ENCODE measurements at places on chromosomes 16 and 17.

- no peak for DNase-seq
Observed at GRCh38 chr17:19387921-19388521, 1.0 kb upstream of the MFAP4 start.

DNA sequence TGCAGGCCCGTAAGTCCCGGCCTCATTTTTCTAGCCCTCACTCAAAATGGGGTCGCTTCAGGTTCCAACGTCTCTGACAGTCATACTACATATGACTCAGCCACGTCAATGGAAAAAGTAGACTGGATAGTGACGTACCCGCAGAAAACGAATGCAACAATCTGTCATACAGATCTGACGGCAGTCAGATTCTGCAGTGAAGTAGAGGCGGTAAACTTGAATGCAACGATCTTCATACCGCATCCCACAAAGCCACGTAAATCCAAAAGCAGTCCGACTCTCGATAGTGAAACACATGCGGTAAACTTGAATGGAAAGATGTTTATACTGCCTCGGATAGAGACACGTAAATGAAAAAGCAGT lies 38.4 kb upstream of the ARL4D start:
- peak; percentile 94 for DNase-seq

DNA sequence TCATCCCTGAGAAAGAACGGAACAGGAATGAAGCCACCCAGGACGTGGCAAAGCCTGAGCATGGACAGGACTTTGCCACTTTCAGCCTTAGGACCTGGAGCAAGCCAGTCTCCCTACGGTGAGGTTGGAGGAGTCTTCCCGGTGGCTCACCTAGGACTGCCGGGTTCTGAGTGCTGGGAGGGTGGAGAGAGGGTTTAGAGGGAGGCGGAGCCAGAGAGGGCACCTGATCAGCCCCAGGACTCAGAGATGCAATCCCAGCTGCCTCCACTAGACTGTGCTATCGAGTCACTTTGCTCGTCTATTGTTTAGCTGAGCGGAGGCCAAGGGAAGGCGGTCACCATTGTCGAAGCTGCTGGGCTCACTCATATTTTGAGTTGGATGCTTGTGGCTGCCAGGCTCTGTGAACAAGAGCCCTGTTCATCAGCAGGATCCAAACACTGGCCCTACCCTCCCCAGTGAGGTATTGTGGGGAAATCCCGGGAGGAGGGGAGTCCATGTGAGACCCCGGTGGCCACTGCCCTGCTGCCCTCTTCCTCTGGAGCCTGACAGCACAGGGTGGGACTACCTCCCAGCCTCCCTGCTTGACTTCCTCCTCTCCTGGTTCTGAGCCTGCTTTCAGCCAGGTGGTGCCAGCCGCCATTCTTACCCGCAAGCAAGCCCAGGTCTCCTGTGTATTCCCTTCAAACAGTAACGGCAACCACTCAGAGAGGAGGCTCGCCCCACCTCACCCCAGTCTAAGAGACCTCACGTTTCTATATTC lies 7.0 kb downstream of the KRT14 start:
- peak; percentile 91 for DNase-seq

DNA sequence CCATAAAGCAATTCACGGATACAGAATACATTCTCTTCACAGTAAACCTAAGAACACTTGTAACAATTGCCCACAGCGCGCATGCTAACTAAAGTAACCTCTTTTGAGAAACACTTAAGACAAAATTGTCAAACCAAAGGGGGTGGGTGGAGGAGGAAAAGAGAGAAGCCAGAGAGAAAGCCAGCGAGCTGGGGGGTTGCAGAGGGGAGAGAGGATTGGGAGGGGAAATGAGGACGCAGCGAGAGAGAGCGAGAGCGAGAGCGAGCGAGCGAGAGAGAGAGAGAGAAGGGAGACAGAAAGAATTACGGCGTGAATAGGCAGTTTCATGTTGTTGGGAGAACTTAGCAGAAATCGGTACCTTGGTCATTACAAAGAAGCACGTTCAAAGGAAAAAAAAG lies 1.6 kb upstream of the HOXB7 start:
- DNase-seq, result no peak

DNA sequence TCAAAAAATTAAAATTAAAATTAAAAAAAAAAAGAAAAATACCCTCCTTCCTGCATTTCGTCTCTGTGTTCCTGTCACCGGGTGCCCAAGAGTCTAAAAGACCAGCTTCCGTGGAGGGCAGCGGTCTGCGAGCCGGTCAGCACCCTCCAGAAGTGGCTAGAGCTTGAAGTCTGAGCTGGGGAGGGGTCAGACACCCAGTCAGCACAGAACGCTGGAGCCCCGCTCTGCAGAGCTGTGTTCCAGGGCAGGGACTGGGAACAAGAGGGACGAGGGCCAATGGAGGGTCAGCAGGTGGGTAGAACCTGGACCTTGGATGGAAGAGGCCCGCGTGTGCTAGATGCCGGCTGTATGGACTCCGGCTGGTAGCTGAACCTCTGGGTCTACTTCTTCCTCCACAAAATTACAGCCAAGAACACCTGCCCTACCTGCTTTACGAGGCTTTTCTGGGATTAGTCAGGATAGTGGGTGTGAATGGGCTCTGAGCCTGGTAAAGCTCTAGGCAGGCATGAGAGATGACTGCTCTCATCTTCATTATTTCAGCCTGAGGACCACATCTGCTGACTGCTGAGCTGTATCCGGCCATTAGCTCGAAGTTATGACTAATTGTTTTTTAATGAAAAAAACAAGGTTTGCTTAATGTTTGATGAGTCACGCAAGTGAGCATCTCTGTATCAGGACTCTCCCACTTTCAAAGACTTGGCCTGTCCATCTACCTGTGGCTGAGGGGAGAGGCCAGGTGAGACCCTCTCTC lies 5.9 kb downstream of the TRPV1 start:
- DNase-seq, result no peak

DNA sequence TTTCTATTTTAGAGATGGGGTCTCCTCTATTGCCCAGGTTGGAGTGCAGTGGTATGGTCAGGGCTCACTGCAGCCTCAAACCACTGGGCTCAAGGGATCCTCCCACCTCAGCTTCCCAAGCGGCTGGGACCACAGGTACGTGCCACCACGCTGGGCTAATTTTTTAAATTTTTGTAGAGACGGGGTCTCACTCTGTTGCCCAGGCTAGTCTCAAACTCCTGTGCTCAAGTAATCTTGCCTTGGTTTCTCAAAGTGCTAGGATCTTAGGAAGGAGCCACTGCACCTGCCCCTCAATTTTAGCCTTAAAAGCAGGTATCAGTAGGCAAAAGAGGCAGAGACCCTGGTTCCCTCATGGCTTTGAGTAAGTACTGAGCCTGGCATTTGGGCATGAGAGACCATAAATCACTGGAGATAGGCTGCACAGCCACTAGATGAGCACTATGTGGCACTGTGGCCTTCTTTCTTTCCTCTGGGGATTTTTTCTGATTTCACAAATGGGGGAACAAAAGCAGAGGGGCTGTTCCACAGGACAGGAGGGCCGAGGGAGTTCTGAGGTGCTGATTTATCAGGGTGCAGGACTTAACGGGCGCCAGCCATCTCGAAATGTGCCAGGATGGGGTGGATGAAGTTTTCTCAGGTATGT lies 82.2 kb downstream of the PLXDC1 start:
- DNase-seq, result peak; percentile 32

- DNase-seq, result no peak
Observed at GRCh38 chr16:14455573-14455972, 174.5 kb downstream of the PARN start.

DNA sequence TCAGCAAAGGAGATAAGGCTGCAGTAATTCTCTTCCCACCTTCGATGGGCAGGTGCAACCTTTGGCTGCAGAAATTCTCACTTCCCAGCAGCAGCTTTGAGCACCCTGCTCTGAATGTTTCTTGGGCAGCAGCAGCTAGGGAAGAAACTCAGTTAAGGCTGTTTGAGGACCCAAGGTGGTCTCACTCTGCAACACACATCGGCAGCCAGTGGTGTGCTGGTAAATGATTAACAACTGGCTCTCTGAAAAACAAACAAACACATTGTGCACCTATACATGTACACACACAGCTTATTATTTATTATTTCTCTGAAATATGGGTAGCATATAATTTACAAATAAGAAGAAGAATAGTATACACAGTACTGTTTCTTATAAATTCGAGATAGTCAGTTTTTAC lies 685.8 kb downstream of the WWOX start:
- DNase-seq, result no peak

- no peak for DNase-seq
Observed at GRCh38 chr17:43915559-43915958, 8.2 kb upstream of the MPP2 start.
